ENCODE measurements at places on chromosomes 6 and 20.

DNA sequence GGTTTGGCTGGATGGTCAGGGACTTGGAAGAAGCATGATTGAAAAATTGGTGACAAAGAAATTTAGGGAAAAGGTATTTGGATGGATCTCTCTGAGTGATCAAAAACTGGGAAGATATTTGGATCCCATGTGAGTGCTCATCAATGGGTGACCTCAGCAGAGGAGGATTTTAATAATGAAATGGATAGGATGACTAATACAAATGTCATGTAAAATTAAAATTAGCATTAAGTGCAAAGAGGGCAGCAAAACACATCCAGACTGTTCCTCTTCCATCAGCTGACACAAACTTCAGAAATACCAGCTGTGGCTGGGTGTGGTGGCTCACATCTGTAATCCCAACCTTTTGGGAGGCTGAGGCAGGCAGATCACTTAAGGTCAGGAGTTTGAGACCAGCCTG is 151.7 kb downstream of the THBS2 start:
- no peak for DNase-seq

DNA sequence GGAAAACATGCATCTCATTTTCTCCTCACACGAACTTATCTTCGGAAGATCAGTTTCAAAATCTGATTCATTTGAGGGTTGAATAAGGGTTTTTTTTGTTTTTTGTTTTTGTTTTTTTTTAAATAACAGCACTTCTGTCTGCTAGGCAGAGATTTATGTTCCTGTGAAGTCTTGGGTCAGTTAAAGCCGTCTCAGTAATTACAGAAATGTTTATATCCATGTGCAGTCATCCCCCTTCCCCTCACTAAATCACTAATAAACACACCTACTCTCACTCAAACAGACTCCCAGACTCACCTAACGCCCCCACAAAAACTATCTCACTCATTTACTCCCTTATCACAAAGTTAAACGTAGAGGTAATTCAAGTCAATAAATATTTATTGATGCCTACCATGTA is 214.2 kb upstream of the SUPT3H start:
- DNase-seq: no peak

DNA sequence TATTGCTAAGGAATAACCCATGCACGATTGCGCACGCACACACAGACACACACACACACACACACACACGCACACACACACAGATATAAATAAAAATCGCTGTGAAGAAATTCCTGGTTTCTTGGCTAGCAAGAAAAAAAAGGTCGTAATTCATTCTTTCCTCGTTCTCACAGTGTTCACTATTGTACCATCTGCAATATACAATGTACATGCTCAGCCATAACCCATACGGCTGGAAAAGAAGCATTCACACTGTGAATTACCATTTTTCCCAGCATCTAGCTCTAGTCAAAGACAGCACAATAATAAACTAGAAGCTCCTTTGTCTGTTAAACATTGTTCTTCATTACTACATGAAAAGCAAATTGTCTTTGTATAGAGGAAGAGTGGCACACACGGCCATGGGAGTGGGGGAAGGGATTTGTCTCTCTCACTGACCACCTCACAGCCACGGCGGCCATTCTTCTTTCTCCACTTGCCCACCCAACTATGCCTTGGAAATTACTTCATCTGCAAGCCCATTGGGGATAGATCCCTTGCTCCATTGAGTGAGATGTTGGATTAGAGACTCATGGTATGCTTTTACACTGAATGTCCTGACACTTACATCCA is 115.3 kb upstream of the ID4 start:
- DNase-seq: no peak

DNA sequence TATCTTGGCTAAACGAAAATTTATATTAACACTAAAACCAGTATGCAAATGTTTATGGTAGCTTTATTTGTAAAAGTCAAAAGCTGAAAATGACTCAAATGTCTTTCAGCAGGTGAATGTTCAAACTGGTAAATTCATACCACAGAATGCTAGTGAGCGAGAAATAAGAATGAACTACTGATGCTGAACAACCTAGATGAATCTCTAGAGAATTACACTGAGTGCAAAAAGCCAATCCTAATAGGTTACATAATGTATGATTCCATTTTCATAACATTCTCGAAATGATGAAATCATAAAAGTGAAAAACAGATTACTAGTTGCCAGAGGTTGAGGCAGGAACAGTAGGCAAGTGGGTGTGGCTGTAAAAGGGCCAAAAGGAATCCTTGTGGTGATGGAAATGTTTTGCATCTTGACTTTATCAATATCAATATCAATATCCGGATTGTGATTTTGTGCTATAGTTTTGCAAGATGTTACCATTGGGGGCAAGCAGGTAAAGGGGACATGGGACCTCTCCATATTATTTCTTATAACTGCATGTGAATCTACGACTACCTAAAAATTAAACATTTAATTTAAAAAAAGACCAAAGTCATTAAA is 26.1 kb downstream of the ZNF311 start:
- no peak for DNase-seq

GRCh38 chr6:45398075-45398813 is 20.5 kb upstream of the SUPT3H start:
- DNase-seq: no peak

GRCh38 chr6:1572892-1573291 is 36.8 kb upstream of the FOXC1 start:
- no peak for DNase-seq

GRCh38 chr6:123972600-123973294 is 169.1 kb downstream of the NKAIN2 start:
- DNase-seq: no peak

DNA sequence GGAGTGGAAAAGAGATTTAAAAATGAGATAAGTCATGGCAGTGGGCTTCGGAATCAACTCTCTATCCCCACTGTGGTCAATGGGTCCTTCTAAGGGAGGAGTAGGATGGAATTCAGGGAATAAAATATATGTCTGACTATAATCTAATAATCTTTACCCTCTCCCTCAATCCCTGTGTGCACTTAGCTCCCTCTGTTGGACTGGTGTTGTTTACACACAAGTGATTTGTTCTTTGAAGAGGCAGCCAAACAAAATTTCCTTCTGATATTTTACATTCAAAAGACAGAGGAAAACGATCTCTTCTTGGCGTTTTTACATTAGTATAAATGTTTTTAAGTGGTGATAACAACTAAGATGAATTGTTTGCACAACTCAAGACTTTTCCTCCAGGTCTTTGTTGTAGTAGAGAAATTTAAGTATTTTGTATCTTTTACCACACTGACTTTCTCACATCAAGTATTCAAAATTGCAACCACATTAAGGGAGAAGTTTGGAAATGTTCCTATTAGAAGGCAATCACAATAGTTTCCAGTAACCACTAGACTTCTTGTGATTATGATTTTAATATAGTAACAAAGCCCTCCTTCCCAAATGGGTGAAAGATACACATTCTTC is 317.8 kb downstream of the CENPW start:
- DNase-seq: no peak

- no peak for DNase-seq
Observed at GRCh38 chr6:28824793-28825731, 98.7 kb downstream of the TRIM27 start.

DNA sequence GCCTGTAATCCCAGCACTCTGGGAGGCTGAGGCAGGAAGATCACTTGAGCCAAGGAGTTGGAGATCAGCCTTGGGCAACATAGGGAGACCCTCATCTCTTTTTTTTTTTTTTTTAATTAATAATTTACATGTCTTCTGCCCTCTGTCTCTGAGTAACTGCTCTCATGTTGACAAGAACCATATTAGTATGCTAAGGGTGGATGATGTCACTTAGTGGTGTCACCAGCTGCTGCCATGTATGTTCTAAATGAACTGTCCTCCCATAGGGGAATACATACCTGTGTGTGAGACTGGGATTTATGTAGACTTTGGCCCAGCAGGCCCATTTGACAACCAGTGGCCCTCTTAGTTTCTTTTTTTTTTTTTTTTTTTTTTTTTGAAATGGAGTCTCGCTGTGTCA is 65.6 kb downstream of the SCAND1 start:
- DNase-seq: no peak

DNA sequence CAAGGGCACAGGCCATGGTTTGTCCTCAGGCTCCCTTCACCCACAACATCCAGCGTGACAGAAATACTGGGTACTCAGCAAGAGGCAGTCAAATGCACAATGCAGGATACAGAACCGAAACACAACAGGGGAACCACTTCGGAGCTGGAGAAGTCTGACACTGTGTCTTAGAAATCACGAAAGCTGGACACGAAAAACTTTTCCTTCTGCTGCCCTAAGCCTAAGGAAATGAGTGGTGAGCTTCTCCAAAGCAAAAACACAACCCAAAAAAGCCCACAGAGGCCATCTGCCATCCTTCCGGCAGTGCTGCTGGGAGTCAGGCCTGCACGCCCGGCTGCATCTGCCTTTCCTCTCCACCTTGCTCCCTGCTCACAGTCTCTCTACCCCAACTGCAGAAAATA is 106.3 kb downstream of the SLC23A2 start:
- no peak for DNase-seq

- no peak for DNase-seq
Observed at GRCh38 chr6:10968776-10969175, 75.3 kb downstream of the ELOVL2 start.

DNA sequence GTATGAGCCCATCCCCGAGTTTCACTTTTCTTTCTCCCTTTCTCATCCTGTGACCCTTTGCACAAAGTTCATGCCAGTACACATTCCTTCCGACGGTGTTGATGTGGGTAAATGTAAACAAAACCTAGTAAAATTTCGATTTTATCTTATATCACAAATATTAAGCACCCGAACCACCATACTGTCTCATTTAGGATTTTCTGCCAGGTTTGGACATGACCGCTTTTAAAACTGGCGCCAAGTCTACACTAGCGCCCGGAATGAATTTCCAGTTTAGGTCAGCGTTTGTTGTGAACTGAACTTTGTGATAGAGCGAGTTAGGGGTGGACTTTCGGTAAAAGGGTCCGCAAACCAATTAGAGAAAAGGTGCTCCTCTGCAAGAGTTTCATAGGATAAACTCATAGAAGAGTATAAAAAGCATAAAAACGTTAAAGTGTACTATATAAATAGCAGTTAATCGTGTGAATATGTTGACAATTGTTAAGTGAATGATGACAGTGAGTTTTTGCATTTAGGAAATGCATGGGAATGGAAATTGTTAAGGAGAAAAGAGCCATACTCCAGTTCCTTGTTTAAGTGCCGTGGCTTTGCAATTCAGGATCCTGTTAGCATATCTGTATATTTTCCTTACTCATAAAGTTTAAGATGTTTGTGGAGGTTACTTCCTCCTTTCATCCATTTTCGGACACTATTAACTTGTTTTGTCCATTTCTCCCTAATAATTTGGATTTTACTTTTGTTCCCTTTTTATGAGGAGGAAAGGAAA is 937 bp downstream of the AKAP7 start:
- DNase-seq: no peak

DNA sequence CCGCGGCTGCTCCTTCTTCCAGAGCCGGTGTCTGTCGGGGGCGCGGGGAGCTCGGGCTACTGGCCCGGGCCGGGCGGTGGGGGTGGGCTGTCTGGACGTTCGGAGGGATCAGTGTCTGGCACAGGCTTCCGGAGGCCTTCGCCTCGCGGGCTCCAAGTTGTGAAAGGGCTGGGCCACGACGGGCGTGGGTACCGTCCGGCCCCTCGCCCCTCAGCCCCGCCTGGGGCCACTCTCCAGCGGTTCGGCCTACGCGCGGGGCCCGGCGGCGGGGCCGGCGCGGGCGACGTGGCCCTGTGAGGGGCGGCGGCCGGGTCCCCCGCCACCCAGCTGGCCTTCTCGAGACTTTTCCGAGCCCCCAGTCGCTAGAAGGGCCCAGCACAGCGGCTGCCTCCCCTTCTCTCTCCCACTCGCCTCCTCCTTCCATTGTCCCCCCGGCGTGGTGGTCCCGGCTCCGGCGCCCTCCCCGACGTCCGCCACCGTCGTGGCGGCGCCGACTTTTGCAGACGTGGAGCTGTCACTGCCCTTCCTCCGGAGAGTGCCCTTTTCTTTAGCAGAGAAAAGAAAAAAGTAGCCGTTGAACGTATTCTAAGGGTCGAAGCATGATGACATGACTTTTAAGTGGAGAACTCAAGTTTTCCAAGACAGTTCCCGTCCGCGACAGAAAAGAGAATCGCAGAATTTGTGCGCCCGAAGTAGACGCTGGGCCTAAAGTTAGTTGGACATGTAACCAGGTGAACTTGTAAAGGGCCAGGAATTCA is 571 bp downstream of the ITCH start:
- DNase-seq: no peak

DNA sequence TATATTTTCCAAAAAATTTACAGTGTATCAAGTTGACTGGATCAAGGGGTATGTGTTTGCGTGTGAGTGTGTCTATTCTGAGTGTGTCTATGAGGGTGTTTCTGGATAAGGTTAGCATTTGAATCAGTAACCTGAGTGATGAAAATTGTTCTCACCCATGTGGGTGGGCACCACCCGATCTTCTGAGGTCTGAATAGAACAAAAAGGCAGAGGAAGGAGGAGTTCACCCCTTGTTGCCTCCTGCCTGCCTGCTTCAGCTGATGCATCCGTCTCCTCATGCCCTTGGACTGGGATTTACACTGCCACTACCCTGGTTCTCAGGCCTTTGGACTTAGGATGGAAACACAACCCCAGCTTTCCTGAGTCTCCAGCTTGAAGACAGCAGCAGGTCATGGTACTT is 13.7 kb upstream of the PRND start:
- DNase-seq: no peak

- no peak for DNase-seq
Observed at GRCh38 chr6:125802943-125803377, 12.2 kb downstream of the NCOA7 start.

DNA sequence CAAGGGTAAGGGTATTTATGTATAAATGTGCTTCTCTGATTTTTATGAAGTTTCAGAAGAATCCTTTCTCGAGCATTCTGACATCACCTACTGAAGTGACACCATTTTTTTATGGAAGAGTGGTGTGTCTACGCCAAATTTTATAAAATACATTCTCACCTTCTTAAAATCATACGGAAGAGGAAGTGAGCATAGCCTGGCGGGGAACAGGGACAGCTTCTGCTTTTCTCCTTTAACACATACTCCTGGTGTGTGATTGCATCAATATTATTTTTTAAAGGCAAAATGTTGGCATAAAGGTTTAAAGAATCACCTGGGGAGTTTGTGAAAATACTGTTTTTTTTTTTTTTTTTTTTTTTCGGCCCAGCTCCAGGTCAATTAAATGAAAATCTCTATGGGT is 733.6 kb upstream of the MAN1A1 start:
- no peak for DNase-seq

DNA sequence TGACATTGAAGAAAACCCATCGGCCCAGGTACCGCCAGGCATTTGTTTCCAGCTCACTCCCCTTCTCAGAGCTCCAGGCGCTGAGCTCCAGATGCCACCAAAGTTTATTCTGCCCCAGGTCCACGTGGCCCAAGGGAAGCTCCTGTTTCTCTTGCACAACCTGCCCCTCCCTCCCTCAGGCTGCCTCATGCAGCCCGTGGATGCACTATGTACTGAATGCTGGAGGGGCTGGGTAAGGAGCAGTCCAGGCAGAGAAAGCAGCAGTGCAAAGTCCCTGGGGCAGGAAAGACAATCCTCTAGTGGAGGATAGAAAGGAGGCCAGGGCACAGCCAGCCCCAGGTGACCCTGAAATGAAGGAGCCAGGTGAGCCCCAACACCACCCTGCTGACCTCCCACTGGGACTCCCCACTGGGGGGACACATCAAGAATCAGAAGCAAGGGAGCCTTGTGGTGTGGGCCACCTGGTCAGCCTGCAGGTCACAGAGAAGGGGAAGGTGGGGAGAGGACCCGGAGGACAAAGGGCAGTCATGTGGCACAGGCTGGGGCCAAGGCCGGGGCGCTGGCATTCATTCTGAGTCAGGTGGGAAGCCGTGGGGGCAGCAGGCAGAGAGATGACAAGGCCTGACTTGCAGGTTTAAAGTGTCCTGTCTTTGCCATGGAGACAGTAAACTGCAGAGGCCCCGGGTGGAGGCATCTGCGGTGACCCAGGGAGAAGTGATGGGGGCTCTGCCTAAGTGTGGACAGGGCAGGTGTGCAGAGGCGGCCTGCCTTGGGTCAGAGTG is 230.1 kb downstream of the PREX1 start:
- no peak for DNase-seq
